ENCODE measurements at places on chromosomes 16 and 17. TPM values are rescaled to one million over a fixed set of nuclear protein-coding genes. Genes with fewer than 3 reads are reported as not detected.

GRCh38 chr16:74734361-74735161, 33.9 kb upstream of the MLKL start:
- no peak for DNase-seq

DNA sequence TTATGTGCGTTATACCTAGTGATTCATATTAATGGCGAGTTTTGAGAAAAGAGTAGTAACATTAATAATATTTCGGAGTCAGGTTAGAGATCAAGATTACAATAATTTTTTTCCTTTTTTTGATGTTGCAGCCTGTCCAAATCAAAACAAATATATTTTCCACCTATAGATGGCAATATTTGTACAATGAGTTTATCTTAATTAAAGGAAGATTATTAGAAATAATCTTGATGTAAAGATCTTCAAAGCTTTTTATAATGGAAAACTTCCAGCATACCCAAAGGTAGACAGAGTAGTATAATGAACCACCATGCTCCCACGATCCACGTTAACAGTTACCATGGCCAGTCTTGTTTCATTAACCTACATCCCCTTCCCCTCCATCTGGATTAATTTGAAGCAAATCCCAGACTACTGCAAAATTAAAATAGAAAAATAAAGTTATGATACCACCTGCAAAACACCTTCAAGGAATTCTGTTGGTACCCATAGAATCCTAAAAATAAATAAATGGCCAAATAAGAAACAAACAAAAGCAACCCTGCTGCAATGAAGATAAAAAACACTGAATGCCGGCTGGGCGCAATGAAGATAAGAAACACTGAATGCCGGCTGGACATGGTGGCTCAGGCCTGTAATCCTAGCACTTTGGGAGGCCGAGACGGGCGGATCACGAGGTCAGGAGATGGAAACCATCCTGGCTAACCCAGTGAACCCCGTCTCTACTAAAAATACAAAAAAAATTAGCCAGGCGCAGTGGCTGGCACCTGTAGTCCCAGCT, 46.5 kb upstream of the GINS3 start:
- DNase-seq, result no peak

GRCh38 chr16:49498264-49498663, 124.7 kb downstream of the C16orf78 start:
- DNase-seq, result no peak

DNA sequence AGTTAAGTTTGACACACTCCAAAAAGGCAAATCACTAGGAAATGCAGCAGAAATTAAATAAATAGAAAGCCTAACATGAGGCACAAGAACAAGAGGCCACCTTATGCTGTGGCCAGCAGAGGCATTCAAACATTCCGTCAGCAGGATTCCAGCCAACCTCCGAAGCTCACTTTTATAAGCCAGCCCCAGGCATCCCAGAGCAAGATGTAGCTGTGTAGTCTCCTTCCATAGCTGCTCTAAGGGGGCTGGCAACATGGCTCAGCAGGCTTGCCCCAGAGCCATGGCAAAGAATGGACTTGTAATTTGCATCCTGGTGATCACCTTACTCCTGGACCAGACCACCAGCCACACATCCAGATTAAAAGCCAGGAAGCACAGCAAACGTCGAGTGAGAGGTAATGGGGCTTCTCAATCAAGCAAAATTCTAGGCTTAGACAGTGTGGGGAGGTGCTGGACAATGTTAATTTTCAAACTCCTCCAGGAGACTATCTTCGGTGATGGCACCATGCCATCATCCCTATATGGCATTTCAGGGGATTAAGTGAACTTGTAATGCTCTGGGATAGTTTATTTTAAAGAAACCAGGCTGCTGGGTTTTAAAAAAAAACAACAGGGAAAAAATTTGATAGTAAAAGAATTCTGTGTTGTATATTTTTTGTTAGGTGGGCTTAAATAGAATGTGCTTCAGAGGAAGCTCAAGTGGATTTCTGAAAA, at the start of gene CLEC3A:
Gene CLEC3A (plus strand): TSS at position 202 of the 714 bp plus-strand sequence. CDS start 79 bp downstream, at position 281.
- DNase-seq, result no peak

DNA sequence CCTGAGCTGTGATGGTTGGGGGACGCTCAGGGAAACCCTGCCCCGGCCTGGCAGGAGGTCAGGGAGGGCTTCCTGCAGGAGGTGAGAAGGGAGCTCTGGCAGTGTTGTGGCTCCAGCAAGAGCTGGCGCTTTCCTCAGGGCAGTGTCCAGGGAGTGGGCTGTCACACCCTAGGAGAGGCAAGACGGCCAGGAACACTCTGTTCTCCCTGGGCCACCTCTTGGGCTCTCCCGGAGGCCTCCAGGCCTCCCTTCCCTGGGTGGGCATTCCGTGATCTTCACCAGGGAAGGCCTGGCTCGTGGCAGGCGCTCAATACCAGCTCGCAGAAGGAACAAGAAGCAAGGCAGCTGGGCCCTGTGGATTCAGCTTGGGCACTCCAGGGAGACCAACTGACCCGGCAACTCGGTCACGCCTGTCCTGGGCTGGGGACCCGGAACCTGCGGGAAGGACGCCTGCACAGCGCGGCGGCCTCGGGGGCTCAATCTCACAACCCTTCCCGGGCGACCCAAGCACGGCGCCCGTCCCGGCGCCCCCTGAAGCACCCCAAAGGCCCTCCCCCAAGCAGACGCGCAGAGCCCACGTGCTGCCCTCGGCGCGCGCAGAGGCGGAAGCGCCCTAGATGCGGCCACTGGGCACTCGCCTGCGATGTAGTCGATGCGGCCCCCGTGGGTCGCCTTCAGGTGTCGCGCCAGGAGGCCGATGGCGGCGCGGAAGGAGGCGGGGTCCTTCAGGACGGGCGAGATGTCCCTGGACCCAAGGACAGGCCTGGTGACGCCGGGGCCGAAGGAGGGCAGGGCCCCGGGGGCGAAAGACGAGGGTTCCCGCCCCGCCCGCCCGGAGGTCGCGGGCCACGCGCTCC, 588 bp downstream of the APRT start:
- DNase-seq, result peak; percentile 68

- no peak for DNase-seq
These were observed 241.1 kb downstream of the SOX9 start for GRCh38 chr17:72361892-72362291.

DNA sequence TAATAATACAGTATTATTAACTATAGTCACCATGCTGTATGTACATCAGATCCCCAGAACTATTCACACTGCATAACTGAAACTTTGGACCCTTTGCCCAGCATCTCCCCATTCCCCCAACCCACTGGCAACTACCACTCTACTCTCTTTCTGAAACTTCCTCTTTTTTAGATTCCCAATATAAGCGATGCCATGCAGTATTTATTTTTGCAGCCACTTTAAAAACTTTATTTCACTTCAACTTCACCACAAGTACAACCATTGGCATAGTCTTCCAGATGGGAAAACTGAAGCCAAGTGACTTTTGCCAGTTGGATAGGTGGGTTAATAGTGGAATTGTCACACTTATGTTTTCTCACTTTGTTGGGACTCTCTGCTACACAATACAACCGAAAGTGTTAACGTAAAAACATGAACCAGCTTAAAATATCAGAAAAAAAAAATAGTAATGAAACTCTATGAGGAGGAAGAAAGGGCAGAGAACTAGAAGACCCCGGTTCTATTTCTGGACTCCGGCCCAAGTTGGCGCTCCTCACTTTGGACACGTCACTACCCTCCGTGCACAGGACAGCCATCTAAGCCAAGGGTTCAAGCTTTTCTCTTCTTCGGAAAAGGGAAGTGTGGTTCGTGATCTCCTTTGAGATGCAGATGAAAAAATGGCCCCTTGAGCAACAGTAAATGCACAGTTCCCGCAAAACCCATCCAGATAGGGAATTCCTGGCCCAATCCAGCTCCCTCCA, 743 bp downstream of the SHCBP1 start:
- DNase-seq, result peak; percentile 55

DNA sequence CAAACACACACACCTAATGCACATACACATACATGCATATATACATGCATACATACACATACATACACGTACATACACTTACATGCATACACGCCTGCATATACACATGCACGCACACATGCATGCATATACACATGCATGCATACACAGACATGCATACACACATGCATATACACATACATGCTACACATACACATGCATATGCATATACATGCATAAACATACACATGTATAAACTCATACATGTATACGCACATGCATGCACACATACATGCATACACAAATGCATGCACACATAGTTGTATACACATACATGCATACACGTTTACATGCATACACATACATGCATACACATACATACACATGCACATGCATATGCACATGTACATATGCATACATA, 23.6 kb upstream of the RMI2 start:
- no peak for DNase-seq

- DNase-seq, result no peak
These were observed 218.0 kb downstream of the C16orf95 start for GRCh38 chr16:87098976-87099720.

- DNase-seq, result peak; percentile 52
These were observed 775 bp downstream of the CYTH1 start for GRCh38 chr17:78781104-78781892.

DNA sequence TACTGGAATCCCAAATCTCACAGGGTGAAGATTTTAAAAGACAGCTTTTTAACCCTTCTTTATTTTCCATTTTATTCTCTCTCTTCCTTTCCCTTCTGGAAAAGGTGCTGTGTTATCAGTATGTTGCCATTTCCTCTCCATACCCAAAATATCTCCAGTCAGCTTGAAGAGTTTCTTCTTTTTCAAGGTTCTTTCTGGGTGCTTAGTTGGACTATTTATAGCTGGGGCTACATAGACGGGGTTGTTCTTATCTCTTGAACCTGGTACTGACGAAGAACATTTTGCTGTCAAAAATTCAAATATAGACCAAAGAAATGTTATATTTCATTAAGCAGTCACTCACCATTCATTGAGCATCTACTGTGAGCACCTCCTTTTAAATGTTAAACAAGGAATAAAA, 48.6 kb downstream of the IST1 start:
- peak; percentile 43 for DNase-seq

DNA sequence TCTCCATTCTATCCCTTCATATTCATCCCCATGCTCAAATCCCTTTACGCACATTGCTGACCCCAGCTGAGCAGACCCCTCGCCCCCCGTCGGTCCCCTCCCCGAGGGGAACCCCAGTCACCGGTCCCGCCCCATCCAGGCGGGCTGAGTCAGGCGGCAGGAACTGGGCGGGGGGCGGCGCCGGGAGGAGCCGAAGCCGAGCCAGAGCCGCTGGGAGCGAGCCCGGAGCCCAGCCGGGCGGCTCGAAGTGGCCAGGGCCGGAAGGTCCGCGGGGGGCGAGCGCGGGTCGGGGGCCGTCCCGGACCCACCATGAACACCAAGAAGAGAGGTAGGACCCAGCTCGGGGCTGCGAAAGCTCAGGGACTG, 8.6 kb downstream of the RIPOR1 start:
- no peak for DNase-seq

- no peak for DNase-seq
These were observed 605 bp upstream of the ABAT start for GRCh38 chr16:8673611-8674412.

DNA sequence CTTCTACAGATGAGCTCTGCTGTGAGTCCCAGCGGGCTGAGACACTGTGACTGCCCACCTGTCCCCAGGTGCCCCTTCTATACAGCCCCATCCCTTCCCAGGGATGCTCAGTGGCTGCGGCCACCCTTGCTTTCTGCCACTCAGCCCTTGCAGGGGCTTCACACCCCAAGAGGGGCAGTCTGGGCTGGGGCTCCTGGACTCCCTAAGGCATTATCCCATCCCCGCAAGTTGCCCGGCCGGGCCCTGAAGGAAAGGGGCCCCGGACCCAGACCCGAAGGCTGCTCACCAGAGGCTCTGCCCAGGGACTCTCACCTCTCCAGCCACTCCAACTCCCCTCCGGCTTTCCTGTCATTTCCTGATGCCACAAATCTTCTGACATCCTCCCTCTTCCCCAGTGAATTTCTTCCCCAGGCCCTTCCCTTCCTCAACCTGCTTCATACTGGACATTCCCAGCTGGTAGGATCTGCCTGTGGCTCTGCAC, 88.5 kb upstream of the TOB1 start:
- no peak for DNase-seq

- no peak for DNase-seq
These were observed 61.8 kb downstream of the ARSG start for GRCh38 chr17:68353111-68353521.

DNA sequence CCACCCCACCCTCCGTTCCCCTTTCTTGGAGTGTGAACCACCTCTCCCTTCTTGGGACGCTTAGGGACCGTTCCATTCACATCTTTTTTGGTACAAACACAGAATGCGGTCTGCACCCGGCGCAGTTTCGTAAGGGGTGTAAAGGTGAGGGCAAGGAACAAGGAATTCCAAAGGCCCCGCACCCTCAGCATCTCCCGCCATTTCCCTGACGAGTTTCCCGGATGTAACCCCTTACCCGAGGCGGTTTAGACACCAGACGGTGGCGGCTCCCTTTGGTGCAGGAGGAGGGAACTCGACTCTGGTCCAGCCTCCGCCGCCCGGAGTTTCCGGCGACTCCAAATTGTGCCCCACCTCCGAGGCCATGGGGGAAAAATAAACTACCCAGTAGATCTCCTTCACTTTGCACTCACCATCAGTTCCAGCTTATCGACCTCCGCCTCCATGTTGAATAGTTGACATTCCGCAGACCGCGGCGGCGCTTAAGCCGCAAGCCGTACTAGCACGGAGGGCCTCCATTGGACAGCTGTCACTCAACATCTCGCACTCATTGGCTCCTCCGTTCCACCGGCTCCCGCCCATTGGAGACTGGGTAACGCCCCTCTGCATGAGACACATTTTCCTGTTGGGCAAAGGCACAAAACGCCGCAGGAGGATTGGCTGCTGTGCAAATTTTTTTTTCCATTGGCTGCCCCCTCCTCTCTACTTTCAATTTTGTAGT, at the start of gene SKA2:
Gene SKA2 (minus strand): TSS at position 466 of the 718 bp plus-strand sequence. CDS start 23 bp downstream, at position 443.
- peak; percentile 92 for DNase-seq

DNA sequence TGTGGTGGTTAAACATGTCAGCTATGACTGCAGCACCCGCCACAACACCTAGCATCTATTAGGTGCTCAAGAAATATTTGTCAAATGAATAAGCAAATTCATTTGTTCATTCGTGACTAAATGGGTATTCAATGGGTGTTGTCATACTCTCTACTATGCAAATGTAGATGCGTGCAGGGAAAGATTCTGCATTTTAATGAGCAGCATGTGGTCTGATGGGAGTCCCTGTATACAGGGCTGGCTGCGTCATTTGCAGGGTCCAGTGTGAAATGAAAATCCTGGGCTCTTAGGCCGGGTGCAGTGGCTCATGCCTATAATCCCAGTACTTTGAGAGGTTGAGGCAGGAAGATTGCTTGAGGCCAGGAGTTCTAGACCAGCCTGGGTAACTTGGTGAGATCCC, 97.5 kb downstream of the CACNG3 start:
- no peak for DNase-seq

AOC3 gene
- 0.42 TPM for total RNA-seq

ASB16 gene
- total RNA-seq, result not detected

MYOCD gene
- total RNA-seq, result not detected

GTF3C1 gene
- total RNA-seq, result 63.6 TPM

PRAC1 gene
- total RNA-seq, result not detected

KRTAP9-6 gene
- total RNA-seq, result not detected

SCGB1C2 gene
- not detected for total RNA-seq

All from K562 (cell line).